ENCODE measurements at places on chromosomes 12 and 14.

DNA sequence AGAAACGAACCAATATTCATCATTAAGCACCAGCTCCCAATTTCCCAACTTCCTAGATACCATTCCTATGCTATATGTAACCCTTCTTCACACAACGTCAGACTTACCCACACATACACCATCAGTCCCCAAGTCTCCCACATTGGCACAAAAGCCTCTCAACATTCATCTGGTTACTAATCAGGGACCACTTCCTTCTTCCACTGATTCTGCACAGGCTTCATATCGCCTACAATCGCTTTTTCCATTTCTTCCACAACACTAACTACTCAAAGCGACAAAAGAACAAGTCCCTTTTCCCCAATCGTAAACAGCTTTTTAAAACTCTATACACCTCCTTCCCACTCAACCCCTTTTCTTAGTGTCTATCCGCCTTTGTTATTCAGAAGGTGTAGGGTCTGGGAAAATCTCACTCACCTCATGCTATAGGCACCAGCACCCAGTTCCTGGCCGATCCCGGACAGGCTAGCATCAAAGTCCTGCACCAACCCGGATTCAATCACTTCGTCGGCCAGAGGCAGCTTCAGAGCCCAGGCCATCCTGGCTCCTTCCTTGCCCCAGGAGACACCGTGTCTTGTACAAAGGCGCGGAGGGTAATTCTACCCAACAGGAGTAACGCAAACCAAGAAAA is 936 bp downstream of the TFCP2 start:
- no peak for DNase-seq

DNA sequence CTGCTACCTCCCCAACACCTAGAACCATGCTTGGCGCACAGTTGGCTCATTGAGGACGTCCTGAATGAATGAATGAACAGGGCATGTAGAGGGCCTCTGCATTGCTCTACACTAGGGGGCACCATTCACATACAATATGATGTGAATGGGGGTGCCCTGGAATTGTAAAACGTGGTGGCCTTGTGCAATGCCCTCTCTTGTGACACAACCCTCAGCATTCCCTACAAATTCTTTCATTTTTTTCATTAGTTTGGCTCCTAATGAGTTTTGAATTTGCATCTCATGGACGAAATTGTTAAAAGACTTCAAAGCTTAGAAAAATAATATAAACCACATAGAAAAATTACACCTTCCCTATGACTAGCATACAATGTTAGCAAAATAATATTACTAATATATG is 2.3 kb upstream of the DIO2 start:
- no peak for DNase-seq

DNA sequence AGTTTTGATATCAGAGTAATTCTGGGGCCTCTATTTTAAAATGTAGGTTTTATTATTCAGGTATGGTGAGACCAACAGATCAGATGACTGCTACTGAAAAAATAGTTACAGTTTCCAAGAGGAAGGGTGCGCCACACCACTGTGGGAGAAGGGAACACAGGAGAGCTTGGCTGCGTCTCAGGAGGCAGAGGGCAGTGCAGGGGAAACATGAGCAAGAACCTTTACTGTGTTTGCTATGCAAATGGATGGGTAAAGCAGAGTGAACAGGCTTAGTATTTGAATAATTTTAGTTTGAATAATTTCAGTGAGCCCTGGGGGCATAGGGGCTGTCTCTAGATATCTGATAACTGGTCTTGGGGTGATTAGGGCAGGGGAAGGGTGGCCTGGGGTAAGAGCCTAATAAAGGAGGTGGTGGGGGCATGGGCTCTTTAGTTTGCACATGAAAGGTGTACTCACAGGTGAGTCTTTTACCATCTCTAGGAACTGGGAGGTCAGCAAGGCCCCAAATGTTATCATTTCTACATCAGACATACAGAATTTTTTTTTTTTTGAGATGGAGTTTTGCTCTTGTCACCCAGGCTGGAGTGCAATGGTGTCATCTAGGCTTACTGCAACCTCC is 196.8 kb upstream of the NEDD1 start:
- no peak for DNase-seq

DNA sequence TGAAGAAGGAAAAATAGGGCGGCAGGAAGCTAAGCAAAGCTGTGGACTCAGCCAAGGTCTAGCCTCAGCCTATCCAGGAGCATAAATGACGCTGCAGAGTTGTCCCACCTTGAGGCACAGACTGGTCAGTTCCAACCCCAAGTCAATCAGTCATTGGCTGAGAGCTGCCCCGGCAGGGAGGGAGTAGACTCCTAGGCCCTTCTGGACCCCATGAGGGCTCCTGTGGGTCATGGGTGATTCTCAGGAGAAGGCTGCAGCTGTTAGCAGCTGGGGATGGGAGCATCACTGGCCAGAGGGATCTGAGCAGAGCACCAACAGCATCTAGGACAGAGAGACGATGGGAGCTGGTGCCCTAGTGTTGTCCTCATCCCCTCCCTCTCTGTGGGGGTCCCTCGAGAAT is 51.8 kb upstream of the ESRRB start:
- no peak for DNase-seq

DNA sequence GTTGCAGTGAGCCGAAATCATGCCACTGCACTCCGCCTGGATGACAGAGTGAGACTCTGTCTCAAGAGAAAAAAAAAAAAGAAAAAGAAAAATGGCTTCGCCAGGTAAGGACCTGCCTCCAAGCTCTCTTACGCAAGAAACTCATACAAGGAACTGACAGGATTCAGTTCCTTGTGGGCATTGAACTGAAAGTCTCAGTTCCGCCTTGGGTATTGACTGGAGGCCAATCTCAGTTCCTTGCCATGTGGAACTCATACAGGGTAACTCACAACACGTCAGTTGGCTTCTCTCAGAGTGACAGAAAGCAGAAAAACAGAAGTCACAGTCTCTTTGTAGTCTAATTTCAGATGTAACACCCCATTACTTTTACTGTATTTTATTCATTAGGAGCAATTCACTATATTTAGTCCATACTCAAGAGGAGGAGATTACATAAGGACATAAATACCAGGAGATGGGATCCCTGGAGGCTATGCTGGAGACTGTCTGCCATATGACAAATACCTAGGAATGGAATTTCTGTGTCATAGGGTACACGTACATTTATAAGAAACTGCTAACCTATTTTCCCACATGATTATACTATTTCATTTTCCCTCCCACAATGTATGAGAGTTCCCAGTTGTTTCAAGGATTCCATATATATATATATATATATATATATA is 11.4 kb upstream of the NOPCHAP1 start:
- no peak for DNase-seq

DNA sequence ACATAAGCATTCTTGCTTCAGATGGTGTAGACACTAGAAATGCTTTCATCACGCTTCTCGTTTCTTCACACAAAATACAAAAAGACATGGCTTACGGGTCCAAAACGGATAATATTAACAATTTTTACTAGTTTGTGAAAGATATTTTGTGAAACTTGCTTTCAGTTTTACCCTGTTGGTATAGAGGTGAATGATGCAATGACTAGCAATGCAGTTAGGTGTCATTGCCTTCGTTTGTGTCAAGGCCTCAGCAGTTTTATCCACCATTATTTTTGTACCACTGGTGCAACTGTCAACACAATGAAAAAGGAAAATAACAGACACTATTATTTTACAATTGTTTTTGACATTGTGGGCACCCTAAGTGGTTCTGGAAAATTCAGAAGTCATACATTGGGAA is 323.0 kb downstream of the FLRT2 start:
- DNase-seq = no peak

DNA sequence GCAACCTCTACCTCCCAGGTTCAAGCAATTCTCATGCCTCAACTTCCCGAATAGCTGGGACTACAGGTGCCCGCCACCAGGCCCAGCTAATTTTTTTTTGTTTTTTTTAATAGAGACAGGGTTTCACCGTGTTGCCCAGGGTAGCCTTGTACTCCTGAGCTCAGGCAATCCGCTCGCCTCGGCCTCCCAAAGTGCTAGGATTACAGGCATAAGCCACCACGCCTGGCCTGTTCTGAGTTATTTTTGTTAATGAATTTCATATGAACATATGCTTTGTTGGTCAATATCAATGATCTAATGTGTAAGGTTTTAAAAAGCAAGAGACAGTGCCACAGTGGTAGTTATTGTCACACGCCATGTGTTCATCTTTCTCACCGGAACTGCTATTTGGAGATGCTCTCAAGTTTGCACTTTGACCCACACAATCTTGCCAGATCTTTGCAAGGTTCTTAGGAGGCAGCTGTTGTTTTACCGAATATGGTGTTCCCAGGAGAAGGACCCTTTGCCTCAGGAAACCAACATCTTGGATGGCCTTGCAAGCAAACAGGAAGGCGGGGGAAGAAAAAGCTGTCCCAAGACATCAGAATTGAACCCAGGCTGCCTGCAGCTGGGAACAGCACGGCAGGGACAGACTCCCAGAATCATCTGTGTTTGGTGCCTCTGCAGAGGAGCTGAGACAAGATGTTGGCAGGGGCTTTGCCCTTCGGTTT is 30.0 kb downstream of the GALNT16 start:
- no peak for DNase-seq

GRCh38 chr14:94654071-94654861 is 42.1 kb downstream of the SERPINA3 start:
- DNase-seq = no peak

- DNase-seq = no peak
These were observed 6.0 kb upstream of the CALCOCO1 start for GRCh38 chr12:53733051-53733806.

- peak; percentile 64 for DNase-seq
These were observed 499 bp downstream of the TOGARAM1 start for GRCh38 chr14:44962334-44963043.

- DNase-seq = no peak
These were observed 88.6 kb downstream of the NINJ2 start for GRCh38 chr12:574475-575128.

GRCh38 chr12:10559244-10559643 is 53.6 kb downstream of the EIF2S3B start:
- no peak for DNase-seq

DNA sequence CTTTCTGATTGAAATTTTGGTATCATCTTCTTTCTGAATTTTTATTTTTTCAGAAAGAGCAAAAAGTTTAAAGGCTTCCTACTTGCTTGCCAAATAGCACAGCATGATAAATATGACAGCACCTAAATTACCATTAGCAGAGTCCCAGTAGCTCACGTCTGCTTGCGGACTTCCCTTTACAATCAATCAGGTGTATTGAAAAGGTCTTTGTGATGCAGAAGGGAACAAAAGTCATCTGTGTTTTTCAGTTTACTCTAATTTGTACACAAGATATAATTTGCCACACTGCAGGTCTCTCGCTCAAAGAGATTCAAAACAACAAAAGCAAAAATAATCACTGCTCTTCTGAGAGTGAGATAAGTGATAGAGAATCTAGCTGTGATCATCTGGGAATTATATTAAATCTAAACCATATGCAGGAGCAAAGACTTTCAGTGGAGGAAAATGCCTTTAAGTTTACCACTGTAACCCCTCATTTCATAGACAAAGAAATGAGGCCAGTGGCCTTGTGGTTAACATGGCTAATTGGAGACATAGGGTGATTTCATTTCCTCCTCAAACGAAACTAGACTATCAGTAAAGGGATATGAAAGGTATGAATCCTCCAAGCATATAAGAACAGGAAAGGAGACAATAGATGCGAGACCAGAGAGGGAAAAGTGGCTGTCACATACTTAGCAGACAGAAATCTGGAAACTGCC is 240.8 kb upstream of the TMPO start:
- DNase-seq = no peak

DNA sequence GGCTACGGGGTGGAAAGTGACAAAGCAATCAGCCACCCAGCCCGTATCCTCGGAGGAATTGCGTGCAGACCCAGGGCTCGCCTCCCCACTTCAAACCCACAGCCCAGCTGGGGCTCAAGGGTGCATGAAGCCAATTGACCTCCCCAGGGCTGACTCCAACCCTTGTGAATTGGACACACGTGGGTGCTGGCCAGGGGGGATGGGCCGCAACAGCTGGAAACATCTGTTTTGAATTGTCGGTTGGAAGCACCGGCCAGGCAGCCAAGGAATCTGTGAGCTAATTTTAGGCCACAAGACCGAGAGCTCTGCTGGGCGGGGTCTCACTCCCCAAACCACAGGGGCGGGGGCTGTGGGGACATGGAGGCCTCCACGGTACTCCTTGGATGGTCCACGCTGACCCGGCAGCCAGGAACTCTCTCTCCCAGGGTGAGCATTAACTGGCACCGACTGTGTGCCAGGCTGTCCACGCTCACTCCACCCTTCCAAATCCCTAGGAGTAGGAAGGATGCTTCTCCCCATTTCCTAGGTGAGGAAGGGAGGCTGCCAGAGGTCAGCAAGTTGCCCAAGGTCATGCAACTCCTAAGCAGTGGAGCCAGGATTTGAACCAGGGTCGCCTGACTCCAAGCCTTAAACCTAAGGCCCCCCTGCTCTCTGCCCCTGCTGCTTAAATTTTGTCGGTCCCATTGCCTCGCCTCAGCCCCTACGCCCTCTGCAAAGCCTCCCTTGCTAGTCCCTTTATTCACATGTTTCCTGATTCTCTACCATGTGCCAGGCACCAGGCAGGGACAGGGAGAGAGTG is 11.9 kb upstream of the TMEM119 start:
- no peak for DNase-seq

DNA sequence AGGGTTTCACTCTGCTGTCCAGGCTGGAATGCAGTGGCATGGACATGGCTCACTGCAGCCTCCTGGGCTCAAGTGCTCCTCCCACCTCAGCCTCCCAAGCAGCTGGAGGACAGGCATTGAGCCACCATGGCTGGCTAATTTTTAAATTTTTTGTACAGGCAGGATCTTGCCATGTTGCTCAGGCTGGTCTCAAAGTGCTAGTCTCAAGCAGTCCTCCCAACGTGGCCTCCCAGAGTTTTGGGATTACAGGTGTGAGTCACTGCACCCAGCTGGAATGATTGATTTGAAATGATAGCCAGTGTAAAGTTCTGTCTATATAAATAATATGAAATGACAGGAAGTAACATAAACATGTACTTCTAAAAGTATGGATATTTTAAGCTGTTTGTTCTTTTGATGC is 172.7 kb downstream of the FUT8 start:
- no peak for DNase-seq

DNA sequence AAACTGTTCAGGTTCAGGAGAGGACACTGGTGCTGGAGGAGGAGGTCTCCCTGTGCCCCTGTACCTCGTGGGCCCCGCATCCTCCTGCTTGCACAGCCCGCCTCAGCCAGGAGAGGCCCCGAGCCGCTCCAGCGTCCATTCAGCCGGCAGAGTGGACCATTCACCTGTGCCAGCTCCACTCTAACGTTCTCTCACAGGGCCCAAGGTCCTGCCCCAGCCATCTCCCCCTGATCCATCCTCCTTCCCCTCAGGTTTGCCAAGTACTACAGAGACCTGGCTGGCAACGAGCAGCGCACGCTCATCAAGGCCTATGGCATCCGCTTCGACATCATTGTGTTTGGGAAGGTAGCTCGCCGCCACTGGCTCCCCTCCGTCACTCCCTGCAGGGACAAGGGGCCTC is 22.2 kb downstream of the P2RX4 start:
- no peak for DNase-seq

- peak; percentile 53 for DNase-seq
These were observed 2.0 kb downstream of the SYNE3 start for GRCh38 chr14:95514131-95515079.

- DNase-seq = no peak
These were observed 93.7 kb downstream of the B4GALNT3 start for GRCh38 chr12:553216-554000.

Data from NCI-H187 (cell line).